Right ventricle myocardium superior (tissue), 1 donor: ENCODE measurements at places on chromosomes 7 and 10.
A peak's percentile ranks its signal among the peaks of the same experiment; 100 is the strongest.

GRCh38 chr10:60139798-60140566 lies 233.6 kb upstream of the CCDC6 start:
- no peak for DNase-seq

DNA sequence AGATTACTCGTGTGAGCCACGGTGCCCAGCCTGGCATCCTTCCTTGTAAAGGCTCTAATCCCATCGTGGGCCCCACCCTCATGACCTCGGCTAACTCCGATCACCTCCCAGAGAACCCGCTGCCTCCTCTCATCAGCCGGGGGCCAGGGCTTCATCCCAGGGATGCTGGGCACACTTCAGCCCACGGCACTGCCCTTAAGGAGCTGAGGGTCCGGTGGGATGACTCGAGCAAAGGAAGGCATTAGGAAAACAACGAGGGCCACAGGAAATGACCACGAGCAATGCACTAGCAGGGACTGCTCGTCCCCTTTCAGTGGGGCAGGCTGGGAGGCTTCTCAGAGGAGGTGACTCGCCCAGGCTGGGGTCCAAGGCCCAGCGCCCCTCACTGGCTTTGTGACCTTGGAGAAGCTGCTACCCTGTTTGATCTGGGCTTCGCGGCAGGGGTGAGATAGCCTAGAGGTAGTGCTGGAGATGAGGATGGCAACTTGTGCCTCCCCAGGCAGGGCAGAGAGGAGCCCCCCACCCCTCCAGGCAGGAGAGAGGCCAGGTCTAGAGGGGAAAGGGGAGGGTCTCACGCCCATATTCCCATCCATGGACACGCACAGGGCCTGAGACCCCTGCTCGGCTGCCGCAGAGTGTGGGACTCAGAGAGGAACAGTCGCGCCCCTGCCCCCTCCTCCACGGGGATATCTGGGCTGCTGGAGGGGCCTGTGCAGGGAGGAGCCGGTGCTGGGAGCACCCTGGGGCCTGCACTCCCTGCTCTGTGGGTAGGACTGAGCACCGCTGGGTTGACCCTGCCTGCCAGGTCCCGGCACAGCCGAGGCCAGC lies 26.8 kb downstream of the ELFN1 start:
- peak; percentile 37 for DNase-seq

DNA sequence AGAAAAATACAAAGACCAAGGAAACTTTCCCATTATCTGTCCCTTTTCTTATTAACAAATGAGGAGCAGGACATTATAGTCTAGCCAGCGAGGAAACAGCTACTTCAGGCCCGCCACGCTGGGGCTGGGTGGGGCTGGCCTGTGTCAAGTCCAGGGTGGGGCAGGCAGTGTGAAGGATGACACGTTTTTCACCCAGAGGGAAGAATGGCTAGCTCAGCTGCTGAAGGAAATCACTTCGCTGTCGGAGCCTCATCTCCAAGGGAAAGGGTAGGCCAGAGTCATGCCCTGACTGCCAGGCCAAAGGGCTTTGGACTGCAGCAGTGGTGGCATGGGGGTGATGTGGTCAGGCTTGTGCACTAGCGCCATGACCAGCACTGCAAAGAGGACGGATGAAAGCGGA lies 24.4 kb downstream of the COL13A1 start:
- DNase-seq: no peak

GRCh38 chr7:128211626-128212025 lies 29.5 kb upstream of the LEP start:
- no peak for DNase-seq

- DNase-seq: no peak
Measured at GRCh38 chr10:60425392-60426110, 35.9 kb upstream of the ANK3 start.
